Fibroblast of the aortic adventitia (primary cell): ENCODE measurements at places on chromosomes 1 and 21. TPM values are rescaled to one million over a fixed set of nuclear protein-coding genes. Genes with fewer than 3 reads are reported as not detected.

Gene TMPRSS15
- 0.18 TPM in 1 of 2 replicates, not detected in the other for total RNA-seq

Gene THBS3
- 29.3 and 41.1 TPM in 2 replicates for total RNA-seq

Gene TSTD1
- total RNA-seq, result 0.90 TPM in 1 of 2 replicates, not detected in the other

Gene SLC2A5
- total RNA-seq, result 0.90 and 1.1 TPM in 2 replicates

Gene LHX8
- 0.09 TPM in 1 of 2 replicates, not detected in the other for total RNA-seq

Gene MAN1A2
- total RNA-seq, result 31.3 and 43.7 TPM in 2 replicates

Gene SPRR2B
- not detected in 2 replicates for total RNA-seq

Gene SLAMF6
- total RNA-seq, result not detected in 2 replicates

Gene KRTAP21-2
- not detected in 2 replicates for total RNA-seq

Gene USP48
- 57.9 and 131 TPM in 2 replicates for total RNA-seq

Gene NUAK2
- 0.74 and 2.9 TPM in 2 replicates for total RNA-seq

Gene HES4
- total RNA-seq, result 0.36 and 0.82 TPM in 2 replicates

Gene ATP6V1G3
- total RNA-seq, result not detected in 2 replicates

Gene MEAF6
- total RNA-seq, result 17.6 and 84.5 TPM in 2 replicates

Gene LY9
- 0.25 TPM in 1 of 2 replicates, not detected in the other for total RNA-seq

Gene FAM110D
- total RNA-seq, result not detected in 2 replicates

Gene RAP1GAP
- 0.08 and 0.09 TPM in 2 replicates for total RNA-seq

Gene LRRC53
- not detected in 2 replicates for total RNA-seq

Gene TIAM1
- 7.8 and 15.1 TPM in 2 replicates for total RNA-seq

Gene TEDDM1
- total RNA-seq, result not detected in 2 replicates

Gene CELF3
- not detected in 2 replicates for total RNA-seq

Gene C1orf115
- 0.09 TPM in 1 of 2 replicates, not detected in the other for total RNA-seq
